ENCODE measurements at places on chromosomes 12 and 14.

- DNase-seq: no peak
Measured at GRCh38 chr14:77612011-77612620, 4.3 kb downstream of the SPTLC2 start.

DNA sequence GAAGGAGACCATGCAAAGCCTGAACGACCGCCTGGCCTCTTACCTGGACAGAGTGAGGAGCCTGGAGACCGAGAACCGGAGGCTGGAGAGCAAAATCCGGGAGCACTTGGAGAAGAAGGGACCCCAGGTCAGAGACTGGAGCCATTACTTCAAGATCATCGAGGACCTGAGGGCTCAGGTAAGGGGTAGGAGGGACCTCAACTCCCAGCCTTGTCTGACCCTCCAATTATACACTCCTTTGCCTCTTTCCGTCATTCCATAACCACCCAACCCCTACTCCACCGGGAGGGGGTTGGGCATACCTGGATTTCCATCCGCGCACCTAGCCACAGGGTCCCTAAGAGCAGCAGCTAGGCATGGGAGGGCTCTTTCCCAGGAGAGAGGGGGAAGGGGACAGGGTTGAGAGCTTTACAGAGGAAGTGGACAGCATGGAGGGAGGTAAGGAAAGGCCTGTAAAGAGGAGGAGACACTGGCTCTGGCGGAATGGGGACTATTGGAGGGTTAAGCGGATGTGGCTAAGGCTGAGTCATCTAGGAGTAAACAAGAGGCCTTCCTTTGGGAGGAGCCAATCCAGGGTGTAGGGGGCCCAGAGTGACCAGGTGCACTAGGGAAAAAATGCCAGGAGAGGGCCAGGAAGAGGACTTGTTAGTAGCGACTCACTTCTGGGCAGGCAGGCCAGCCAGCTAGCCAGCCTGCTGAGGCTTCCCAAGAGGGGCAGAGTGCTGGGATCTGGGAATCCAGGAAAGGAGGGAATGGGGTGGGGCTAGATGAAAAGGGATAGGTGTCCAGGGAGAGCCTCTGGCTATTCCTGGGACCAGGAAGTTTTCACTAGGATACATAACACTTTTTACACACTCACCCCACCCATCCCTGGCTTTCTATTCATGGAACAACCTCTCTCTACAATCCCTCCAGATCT is 754 bp downstream of the KRT18 start:
- no peak for DNase-seq

DNA sequence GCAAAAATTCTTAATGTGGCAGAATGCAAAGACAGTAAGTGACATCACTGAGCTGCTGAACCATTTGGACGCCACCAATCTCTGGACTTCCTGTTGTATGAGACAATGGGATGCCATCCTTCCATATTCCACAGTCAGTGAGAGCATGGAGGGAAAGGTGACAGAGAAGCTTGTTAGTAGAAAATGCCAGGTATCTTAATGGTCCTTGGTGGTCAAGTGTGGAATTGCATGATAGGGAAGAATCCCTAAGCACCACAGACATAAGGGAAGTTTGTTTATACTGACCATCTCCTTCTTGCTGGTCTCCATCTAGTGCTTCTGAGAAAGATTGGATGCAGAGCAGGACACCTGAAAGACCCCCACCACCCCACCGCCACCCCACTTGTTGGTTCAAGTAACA is 1410.0 kb upstream of the TMEM132C start:
- DNase-seq: no peak

DNA sequence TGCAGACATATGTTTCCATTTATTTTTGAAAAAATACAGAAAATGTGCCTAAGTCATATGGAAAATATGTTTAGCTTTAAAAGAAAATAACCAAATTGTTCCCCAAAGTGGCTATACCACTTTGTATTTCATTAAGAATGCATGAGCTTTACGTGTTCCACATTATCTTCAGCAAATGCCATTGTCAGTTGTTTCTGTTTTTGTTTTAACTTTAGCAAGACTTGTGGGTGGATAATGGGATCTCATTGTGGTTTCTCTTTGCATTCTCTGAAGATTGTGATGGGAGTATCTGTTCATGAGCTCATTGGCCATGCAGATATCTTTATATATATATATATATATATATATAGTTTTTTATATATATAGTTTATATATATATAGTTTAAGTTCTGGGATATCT is 181.5 kb downstream of the CCER1 start:
- no peak for DNase-seq

GRCh38 chr12:84644908-84645307 is 267.7 kb downstream of the SLC6A15 start:
- DNase-seq: no peak

DNA sequence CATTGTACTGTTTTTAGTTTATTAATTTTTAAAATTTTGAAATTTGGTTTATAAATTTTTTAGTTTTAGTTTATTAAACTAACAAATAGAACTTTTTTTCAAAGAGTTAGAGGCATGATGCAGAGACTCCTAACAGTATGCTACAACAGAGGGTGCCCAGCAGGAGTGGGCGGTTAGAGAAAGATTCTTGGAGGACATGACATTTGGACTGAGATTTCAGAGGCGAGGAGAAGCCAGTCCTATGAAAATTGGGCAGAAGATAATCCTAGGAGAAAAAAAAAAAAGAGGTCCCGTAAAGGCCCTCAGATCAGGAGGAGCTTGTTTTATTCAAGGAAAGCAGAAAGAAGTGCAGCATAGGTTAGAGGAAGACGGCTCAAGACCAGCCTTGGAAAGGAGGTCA is 21.7 kb downstream of the KCNK10 start:
- DNase-seq: no peak

GRCh38 chr12:18752280-18752920 is 14.5 kb downstream of the CAPZA3 start:
- no peak for DNase-seq

DNA sequence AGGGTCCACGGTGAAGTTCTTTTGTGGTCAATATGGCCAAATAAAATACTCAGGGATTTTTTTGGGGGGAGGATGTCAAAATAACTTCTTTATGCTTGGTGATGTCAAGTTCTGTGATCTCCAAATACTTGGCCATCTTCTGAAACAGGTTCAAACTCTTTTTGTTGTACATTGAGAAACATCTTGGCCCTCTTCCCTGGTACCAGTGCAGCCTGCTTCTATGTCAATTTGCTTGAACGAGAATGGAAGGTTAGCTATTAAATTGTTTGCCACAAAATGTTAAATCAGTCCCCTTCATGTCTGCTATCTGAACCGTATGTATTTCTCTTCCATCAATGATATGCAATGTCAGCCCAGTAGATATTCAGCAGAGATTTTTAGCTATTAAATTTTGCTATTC is 6.1 kb upstream of the CRADD start:
- no peak for DNase-seq

DNA sequence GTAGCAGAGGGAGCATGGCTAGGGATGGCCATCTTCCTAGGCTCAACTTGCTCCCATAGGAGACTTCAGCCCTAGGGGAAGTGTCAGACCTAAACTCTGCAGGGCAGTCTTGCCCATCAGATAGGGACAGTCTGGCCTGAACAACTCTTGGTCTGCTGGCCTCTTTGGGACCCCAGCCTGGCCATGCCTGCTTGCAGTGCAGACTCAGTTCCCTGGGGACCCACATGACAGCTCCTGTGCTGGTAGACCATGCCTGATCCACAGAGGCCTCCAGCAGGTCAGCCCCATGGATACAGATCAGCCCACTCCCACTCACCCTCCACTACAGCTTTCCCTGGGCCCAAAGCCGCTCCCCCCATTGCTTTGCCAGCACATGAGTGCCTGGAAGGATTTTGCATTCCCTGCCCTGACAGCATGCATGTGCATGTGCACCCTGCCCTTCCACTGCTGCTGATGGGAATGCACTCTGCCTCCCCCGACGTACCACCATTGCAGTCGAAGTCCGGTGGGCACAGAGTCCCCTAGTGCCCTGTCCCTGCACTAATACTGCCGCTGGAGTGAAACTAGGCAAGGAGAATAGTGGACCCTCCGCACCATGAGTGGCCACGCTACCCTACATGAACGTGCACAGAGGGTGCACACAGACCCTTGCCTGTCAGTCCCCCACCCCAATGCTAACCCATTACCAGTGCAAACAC is 841.4 kb downstream of the FSCB start:
- DNase-seq: no peak

DNA sequence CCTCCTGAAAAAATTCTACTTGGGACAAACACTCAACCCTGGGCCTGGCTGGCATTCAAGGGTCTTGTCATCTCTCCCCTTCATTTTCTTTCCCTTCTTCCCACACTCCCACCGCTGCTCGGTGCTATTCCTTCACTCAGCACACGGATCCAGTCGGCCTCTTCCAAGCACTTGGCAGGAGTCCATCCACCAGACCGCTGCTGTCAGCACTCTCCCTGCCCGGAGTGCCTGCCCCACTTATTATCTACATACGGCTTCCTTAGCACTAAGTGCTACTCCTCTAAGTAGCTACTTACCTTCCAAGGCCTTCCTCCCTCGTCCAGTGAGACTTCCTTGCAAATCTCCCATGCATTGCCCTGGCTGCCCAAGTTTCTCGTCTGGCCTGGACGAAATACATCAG is 29.8 kb downstream of the CALM1 start:
- DNase-seq: no peak

- no peak for DNase-seq
Measured at GRCh38 chr12:42996869-42997431, 407.4 kb upstream of the PRICKLE1 start.

GRCh38 chr12:16323010-16323409 is 24.4 kb upstream of the MGST1 start:
- DNase-seq: no peak

- no peak for DNase-seq
Measured at GRCh38 chr14:64654246-64654900, 49.9 kb upstream of the PLEKHG3 start.

Measured in OCI-LY7 (cell line).